ENCODE measurements at places on chromosomes 16 and 17.
A peak's percentile ranks its signal among the peaks of the same experiment; 100 is the strongest.

DNA sequence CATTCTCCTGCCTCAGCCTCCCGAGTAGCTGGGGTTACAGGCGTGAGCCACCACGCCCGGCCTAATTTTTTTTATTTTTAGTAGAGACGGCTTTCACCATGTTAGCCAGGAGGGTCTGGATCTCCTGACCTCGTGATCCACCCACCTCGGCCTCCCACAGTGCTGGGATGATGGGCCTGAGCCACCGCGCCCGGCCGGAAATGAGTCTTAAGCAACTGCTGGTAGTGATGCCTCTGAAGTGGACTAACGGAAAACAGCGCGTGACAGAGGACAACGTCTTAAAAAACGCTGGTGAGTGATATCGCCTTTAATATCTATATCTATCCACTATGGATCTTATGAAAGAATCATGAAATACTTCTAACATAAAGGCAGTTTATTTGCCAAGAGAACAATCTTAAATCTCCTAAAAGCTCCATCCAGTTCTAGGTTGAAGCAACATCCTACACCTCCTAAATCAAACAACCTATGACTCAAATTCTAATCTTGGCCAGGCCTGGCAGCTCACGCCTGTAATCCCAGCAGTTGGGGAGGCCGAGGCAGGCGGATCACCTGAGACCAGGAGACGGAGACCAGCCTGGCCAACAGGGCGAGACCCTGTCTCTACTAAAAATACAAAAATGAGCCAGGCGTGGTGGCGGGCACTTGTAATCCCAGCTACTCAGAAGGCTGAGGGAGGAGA, 69.8 kb downstream of the NXN start:
- DNase-seq = peak; percentile 89

DNA sequence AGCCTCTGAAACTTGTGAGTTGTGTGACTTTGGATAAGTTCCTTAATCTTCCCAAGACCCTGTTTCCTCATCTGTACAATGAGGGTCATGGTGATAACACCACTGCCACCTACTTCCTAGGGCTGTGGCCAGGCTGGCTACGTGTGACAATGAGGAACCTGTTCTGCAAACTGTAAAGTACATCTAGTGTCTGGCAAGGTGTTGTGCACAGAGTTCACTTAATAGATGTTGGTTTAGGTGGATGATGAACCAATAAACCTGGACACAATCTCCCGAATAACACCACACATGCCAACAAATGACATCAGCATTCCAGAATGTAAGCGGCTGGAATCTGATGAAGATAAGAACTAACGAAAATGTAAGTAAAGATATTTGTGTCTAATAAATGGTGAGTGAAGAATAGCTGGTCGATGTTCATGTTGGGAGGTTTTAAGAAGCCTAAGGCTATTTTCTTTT, 82.3 kb downstream of the MARCHF10 start:
- DNase-seq = peak; percentile 81

DNA sequence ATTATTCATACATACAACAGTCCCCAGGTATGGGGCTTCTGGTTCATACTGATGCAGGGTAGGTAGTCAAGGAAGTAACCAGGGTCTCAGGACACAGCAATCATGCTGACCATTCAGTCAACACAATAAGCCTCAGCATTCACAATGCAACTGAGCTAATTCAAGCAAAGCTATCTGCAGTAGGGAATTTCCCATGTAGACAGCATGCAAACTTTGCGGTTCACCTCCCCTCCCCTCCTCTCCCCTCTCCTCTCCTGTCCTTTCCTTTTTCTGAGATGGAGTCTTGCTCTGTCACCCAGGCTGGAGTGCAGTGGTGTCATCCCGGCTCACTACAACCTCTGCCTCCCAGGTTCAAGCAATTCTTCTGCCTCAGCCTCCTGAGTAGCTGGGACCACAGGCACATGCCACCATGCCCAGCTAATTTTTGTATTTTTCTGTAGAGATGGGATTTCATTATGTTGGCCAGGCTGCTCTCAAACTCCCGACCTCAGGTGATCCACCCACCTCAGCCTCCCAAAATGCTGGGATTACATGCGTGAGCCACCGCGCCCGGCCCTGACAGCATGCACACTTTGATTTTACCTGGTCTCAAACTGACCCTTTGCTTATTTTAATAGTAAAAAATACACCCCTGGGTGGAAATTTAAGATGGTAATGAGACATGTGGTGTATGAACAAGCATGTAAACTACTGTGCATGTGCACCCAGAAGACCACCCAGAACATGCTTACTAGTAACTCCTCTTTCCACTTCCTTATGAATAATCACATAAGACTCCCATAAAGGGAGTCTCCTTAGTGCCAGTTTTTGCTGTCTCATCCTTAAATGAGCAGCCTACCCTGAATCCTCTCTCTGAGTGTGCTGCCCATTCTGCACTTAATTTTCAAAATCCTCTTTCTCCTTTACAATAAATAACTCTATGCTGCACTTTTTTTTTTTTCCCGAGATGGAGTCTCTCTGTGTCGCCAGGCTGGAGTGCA, 9.3 kb upstream of the RNF135 start:
- peak; percentile 57 for DNase-seq

GRCh38 chr17:49633250-49633649, 44.6 kb downstream of the SPOP start:
- no peak for DNase-seq

Data from EH (cell line).